ENCODE measurements at places on chromosomes 3 and 15.

GRCh38 chr3:169118666-169119370 lies 544.7 kb downstream of the MECOM start:
- no peak for DNase-seq

- no peak for DNase-seq
Observed at GRCh38 chr3:143595456-143596077, 252.7 kb downstream of the SLC9A9 start.

- no peak for DNase-seq
Observed at GRCh38 chr3:106088304-106088703, 219.5 kb upstream of the CBLB start.

- peak; percentile 30 for DNase-seq
Observed at GRCh38 chr15:62306851-62307504, 141.9 kb upstream of the C2CD4B start.

- DNase-seq = no peak
Observed at GRCh38 chr15:62848632-62849050, 193.9 kb upstream of the TPM1 start.

DNA sequence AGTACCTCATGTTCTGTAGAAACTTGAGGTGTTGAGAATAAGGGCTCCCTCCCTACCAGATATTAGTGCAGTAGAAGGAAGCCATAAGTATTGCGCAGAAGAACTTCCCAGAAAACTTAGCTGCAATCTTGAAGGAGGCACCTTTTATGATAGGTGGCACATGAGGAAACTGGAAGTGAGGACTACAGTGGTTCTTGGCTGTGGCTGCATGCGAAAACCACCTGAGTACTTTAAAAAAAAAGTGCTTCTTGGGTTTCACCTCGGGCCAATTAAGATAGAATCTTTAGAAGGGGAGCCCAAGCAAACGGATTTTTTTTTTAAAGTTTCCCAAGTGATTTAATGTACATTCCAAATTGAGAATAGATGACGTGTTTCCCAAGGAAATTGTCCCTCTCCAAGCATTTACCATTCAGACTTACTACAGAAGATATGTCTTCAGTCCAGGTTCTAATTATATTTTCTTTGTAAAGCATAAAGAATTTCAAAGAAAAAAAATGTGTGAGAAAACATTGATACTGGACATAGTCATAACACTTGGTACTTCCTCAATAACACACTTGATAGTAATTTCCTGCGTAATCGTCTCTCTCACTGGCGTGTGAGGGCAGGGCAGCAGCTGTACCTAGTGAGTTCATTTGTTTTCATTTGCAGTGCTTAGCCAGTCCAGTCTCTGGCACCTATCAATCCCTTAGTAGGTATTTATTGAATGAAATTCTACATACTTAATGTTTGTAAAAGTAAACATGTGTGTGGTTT lies 12.3 kb upstream of the NR1I2 start:
- no peak for DNase-seq

DNA sequence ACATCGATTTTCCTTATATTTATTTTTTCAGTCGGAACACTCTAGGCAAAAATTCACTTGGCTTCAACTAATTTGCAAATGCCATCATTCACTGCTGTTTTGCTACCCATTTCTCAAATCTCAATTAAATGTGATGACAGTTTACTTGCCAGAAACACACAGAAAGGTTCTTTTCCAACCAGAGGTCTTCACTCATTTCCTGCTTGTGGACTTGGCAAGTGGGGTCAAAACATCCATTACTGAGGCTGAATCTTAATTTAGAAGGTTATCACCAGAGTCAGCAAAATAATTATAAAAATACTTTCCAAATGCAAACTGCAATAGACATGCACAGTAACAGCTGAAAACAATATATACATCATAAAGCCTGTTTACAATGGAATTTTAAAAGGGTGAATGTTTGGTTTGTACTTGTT lies 625.4 kb upstream of the TBL1XR1 start:
- DNase-seq = no peak

DNA sequence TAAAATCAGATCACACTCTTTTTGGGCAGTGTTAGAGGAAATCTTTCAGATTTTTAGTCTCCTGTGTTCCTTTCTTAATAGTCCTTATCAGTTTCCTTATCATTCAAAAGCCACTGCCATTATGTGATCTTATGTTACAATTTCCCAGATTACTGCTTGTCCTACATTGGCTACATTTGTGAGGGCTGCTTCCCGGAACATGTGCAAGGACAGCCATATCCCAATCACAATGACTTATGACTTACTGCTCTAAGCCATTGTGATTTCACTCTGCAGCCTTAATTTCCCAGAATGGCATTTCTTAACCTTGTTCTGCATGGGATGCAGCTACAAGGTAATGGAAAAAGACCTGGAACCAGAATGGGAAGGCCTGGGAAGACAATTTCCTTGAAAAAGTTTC lies 125.1 kb upstream of the PPP2R3A start:
- DNase-seq = no peak

DNA sequence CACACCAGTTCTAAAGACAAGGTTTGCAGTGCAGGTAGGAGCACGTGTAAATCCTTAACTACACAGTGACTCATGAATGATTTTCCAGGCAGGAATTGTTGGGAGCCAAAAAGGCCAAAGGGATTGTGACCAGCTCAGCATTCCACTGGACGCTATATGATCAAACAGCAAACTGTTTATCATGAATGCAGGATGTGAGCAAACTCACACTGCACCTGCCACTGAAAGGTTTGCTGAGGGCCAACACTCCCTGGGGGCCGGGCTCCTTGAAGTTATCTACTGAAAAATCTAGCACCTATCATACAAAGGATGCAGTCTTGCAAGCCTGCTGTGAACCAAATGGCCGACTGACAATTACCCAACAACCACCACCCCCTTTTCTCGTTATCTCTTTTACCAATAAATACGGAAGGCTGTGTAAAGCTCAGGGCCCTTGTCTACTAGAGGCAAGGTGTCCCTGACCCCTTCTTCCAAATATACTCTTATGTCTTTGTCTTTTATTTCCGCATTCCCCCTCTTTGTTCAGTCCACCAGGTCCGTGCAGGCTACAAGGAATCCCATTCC lies 11.5 kb upstream of the DNASE1L3 start:
- no peak for DNase-seq

DNA sequence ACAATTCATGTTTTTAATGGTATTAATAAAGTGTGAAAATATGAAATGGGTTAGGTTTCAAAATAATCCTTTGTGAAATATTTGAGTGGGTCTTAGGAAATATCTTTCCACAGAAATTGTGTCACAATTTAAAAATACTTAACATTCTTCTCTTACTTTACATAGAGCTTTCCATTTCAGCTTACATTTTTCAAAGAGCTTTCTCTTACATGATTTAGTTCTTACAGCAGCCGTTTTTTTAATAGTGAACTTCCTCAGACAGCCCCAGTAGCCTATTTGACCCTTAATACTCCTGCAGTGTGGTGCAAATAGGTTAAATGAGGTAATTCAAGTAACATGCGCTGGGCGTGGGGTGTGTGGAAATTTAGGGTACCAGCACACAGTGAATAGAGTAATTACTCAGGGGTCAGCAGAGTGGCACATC lies 21.8 kb downstream of the P2RY12 start:
- DNase-seq = no peak

GRCh38 chr3:184380185-184380626 lies 352 bp downstream of the CHRD start:
- DNase-seq = no peak

DNA sequence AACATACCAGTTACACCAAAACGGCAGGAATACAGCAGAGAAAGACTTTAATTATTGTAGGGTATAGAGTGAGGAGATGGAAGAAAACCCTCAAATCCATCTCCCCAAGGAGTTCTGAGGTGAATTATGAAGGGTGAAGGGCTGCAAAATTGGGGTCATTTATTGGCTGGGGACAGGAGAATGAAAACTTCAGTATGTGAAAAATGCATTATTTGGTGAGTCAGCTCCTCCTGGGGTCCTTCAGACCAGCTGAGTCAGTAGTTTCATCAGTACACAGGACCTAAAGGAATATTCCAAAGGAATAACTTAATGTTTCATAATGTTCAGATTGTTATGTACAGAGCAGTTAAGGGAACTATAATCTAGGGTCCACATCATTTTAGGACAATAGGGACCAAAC lies 566.0 kb downstream of the GBE1 start:
- DNase-seq = no peak

- DNase-seq = no peak
Observed at GRCh38 chr15:40927873-40928806, 1.0 kb upstream of the DLL4 start.

GRCh38 chr3:10507331-10507730 lies 1.9 kb upstream of the ATP2B2 start:
- no peak for DNase-seq

DNA sequence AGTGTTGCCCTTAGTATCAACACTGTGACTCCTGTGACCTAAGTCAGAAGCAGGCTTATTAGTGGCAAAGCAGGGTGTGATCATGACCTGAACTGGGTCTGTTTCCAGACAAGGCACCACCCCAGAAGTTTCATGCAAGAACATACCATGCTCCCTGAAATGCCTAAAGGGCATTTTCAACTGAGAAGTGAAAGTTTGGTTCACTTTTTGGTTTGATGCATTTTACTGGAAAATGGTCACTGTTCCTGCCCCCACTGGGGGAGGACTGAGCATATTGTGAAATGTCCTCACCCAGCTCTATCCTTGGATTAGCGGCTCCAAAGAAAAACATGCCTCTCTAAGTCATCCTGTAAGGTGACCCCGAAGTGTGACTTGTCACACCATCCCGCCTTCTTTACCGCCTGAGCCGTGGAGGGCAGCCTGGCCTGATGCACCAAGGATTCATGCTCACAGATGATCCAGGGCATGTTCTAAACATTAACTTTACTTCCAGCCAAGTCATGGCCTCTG lies 3.1 kb upstream of the FAM240A start:
- DNase-seq = no peak

- no peak for DNase-seq
Observed at GRCh38 chr3:164200053-164200823, 878.1 kb downstream of the SI start.

DNA sequence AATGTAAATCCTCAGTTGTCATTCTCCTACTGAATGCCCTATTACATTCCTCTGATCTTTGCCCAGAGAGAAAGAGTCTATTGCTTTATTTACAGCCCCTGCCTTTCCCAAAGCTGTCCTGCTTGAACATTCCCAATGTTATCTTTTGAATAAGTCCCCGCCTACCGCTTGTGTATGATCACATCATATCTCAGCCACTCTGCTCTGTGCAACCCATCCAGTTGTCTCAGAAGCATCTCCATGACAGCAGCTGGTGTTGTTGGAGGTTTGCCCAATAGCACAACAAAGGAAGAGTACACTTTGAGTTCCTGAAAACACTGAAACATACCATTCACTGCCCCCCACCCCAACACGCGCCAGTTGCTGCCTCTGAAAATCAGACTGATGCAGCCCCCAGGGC lies 22.0 kb upstream of the FAM3D start:
- DNase-seq = no peak

GRCh38 chr15:44662478-44663409 lies 718 bp downstream of the SPG11 start:
- no peak for DNase-seq

DNA sequence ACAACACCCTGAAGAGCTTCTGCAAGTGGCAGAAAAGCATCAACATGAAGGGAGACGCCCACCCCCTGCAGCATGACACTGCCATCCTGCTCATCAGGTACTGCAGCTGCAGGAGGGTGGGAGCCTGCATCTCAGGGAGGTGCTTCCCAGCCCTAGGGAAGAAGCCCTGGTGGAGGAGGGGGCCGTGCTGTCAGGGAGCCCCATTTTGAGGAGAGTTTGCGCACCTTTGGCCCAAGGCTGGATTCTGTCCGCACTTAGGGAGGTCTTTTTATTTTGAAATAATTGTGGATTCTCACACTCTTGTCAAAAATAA lies 42.1 kb downstream of the SAXO2 start:
- no peak for DNase-seq

DNA sequence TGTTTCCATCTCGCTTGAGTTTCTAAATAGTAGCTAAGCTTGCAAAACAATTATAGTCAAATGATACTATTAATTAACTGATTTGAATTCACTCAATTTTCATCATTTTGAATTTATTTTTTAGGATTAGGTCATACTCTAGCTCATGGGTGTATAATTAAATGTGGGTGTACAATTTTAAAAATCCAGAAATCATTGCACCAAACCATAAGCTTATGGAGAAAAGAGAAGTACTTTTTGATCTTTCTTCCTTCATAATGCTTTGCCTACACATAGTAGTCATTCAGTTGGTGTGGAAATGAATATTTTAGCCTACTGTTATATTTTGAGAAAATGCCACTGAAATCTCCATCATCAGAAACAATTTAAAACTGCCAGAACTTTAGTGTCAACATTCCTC lies 175.1 kb downstream of the CD47 start:
- no peak for DNase-seq

- DNase-seq = no peak
Observed at GRCh38 chr3:130084436-130084980, 2.9 kb downstream of the ALG1L2 start.

- DNase-seq = no peak
Observed at GRCh38 chr3:111373239-111373638, 168.8 kb upstream of the CD96 start.

- DNase-seq = no peak
Observed at GRCh38 chr15:29925227-29926082, 103.2 kb upstream of the TJP1 start.
